Heart left ventricle (tissue), 16 donors: ENCODE measurements at places on chromosomes 2 and 18. TPM values are rescaled to one million over a fixed set of nuclear protein-coding genes. Genes with fewer than 3 reads are reported as not detected.
A peak's percentile ranks its signal among the peaks of the same experiment; 100 is the strongest.

The TLX2 gene
- total RNA-seq, result not detected

- H3K27me3 ChIP-seq, result no peaks in the 10 kb centered on the region
- DNase-seq, result no peak
- peaks cover 19% of the 10 kb centered on the region for H3K36me3 ChIP-seq
- H3K4me1 ChIP-seq, result no peaks in the 10 kb centered on the region
Measured at GRCh38 chr2:20682167-20682920, 15.4 kb downstream of the GDF7 start.

The AGXT gene
- total RNA-seq, result not detected

DNA sequence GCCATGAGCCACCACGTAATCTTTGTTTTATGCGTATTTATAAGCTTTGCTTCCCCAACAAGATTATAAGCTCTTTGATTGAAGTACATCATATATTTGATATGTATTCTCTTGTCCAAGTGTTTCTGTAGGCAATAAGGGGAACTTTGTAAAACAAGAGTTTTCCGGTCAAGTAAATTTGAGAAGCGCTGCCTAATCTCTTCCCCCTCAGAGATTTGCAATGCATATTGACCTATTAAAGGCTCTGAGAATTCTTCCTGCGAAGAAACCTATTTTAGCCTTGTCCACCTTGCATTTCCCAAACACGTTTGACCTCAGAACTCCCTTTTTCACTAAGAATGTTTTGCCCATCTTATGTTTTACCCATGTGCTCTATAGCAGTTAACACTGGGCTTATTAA lies 26.9 kb upstream of the CASP10 start:
- no peak for DNase-seq
- H3K27me3 ChIP-seq, result no peaks in the 10 kb centered on the region
- peaks cover 32% of the 10 kb centered on the region for H3K4me1 ChIP-seq
- peak overlapping the region; percentile 70 for H3K27ac ChIP-seq

The POTEJ gene
- total RNA-seq, result not detected

DNA sequence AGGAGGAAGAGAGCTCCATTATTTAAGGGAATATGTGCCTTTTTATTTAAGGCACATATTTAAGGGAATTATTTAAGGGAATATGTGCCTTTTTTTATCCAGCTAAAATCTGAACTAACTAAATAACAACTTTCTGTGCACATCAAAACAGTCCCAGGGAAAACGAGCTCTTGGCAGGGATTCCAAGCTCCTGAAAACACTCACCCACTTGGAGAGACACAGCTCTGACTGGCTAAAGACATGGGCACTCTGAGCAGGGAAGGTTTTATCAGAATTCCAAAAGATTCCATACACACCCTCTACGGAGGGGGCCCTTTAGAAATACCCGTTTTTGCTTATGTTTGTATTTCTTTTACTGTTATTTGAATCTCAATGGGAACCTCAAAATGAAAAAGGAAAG lies 181.0 kb downstream of the ZNF516 start:
- H3K36me3 ChIP-seq, result no peaks in the 10 kb centered on the region
- no peak for DNase-seq

- peaks cover 21% of the 10 kb centered on the region for H3K36me3 ChIP-seq
- no peak overlapping the region for H3K4me3 ChIP-seq
- no peaks in the 10 kb centered on the region for H3K27me3 ChIP-seq
- H3K27ac ChIP-seq, result no peak overlapping the region
- peaks cover 3% of the 10 kb centered on the region for H3K4me1 ChIP-seq
- DNase-seq, result no peak
Measured at GRCh38 chr18:9861157-9861556, 24.6 kb upstream of the TXNDC2 start.

DNA sequence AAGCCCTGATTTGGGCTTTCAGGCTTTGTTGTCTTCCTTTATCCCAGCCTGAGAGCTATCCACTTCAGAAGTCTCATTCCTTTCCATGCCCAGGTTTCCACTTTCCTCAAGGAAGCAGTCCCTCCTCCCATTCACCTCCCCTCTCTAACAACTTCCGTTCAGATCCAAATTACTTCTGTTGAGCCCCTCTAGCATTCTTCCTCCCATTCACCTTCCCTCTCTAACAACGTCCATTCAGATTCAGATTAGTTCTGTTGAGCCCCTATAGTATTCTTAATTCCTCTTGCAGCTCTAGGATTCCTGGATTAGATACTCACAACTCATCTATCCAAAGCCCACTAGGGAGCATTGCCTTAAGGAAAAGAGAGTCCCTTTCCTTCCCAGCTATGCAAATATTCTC lies 216.8 kb downstream of the RAD51AP2 start:
- DNase-seq, result no peak
- H3K4me3 ChIP-seq, result no peak overlapping the region
- H3K27me3 ChIP-seq, result no peaks in the 10 kb centered on the region
- no peaks in the 10 kb centered on the region for H3K4me1 ChIP-seq

The DTYMK gene
- total RNA-seq, result 14.1 TPM

DNA sequence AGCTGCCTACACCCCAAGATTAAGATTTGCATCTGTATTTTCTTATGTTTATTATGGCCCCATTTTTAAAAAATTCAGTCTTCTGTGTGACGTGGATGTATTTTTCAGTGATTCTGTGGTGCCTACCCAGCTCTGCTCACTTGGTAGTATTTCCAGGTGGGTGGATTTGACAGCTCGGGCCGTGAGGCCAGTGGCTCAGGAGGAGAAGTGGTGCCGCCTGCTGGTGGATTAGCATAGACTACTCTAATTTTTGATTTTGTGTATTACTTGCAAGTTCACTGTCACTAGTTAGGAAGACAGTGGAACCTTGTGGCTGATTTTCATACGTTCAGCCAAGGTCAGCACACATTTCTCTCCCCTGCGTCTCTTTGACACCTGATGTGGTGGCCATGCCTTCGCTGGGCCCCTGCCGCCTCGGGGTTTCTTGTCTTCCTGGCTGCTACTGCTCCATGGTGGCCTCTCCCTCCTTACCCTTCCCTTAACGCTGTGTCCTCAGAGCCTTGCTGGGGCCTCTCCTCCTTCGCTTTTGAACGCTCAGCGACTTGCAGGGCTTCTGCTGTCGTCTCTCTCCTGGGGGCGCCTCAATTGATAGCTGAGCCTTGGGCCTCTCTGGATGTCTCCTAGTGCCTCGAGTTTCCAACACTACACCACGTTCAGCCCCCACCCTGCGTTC lies 89.4 kb downstream of the DGKD start:
- no peak overlapping the region for H3K27ac ChIP-seq
- H3K36me3 ChIP-seq, result peaks cover 88% of the 10 kb centered on the region
- DNase-seq, result peak; percentile 74
- no peaks in the 10 kb centered on the region for H3K27me3 ChIP-seq
- H3K4me1 ChIP-seq, result no peaks in the 10 kb centered on the region
- no peak overlapping the region for H3K4me3 ChIP-seq
